ENCODE measurements at places on chromosomes 2 and 18. TPM values are rescaled to one million over a fixed set of nuclear protein-coding genes. Genes with fewer than 3 reads are reported as not detected.

GRCh38 chr2:14358339-14358738 lies 274.2 kb upstream of the LRATD1 start:
- no peaks in the 10 kb centered on the region for H3K4me1 ChIP-seq
- H3K27ac ChIP-seq, result no peak overlapping the region
- DNase-seq, result no peak

GRCh38 chr2:128841803-128842202 lies 523.1 kb upstream of the HS6ST1 start:
- no peaks in the 10 kb centered on the region for H3K36me3 ChIP-seq
- H3K4me1 ChIP-seq, result no peaks in the 10 kb centered on the region
- no peak overlapping the region for H3K4me3 ChIP-seq
- H3K27me3 ChIP-seq, result no peaks in the 10 kb centered on the region
- no peak overlapping the region for H3K27ac ChIP-seq

GRCh38 chr2:3709225-3709624 lies 5.8 kb downstream of the DCDC2C start:
- H3K4me1 ChIP-seq, result no peaks in the 10 kb centered on the region
- no peak for DNase-seq
- H3K36me3 ChIP-seq, result no peaks in the 10 kb centered on the region

NOL4 gene
- not detected for total RNA-seq

AQP12A gene
- not detected for total RNA-seq

NMUR1 gene
- 3.4 TPM for total RNA-seq

TRAF3IP1 gene
- total RNA-seq, result 7.0 TPM
